Stimulated activated CD4-positive, alpha-beta T cell treated with anti-CD3 and anti-CD28 coated beads, Interleukin-4, amount 100 ng/mL, for 24 hours (primary cell): ENCODE measurements at places on chromosomes 7 and 10.

DNA sequence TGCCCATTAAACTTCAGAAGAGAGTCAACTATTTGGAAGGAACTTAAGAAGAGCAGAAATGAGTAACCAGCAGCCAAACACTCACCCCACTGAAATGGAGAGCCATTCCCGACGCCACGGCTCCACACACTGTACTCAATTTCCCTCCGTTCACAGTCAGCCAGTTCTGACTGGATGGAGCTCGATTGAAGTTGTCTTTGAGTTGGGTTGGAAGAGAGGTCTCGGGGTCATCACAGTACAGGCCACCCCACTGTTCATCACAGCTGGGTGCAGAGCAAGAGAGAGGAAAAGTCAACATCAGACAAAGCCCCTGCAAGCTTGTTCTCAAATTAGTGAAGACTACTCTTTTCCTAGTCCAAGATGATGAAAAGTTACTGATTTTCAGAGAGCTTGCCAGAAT is 75.9 kb upstream of the SLC26A5 start:
- no peak for DNase-seq

DNA sequence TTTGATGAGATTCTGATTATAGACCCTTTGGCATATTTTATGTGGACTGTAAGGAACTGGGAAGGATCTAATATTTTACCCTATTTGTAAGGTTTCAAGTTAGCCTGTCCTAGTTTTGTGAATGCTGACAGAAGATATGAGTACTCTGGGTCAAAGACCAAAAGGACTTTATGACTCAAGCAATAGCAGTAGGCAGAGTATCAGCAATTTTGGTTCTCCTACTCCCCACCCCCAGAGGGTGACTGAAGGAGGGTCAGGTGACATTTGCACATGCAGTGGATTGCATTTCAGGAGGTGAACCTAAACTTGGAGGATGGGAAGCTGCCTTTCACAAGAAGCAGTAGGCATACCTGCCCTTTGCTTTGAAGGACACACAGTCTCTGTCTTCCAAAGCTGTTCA is 84.0 kb upstream of the KLF6 start:
- DNase-seq: peak; percentile 27

- DNase-seq: no peak
These were observed 70.3 kb downstream of the PON1 start for GRCh38 chr7:95253986-95254385.

DNA sequence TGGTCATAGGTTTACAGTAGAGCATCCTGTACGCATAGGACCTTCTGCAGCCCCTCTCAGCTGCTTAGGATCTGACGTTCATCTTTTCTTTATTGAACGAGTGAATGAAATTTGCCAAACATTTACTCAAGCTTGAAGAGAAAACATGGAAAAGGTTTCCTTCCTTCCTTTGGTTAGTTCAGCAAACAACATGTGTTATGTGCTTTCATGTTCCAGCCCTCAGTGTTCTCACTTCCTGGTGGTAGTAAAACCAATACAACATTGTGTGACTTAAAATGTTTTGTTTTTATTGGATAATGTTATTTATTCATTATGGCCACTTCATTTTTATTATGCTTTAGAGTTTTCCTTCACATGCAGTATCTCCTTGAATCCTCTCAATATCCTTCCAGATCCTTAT is 1.4 kb upstream of the CDCA7L start:
- DNase-seq: no peak

- no peak for DNase-seq
These were observed 73.0 kb downstream of the CTBP2 start for GRCh38 chr10:125087191-125087896.

DNA sequence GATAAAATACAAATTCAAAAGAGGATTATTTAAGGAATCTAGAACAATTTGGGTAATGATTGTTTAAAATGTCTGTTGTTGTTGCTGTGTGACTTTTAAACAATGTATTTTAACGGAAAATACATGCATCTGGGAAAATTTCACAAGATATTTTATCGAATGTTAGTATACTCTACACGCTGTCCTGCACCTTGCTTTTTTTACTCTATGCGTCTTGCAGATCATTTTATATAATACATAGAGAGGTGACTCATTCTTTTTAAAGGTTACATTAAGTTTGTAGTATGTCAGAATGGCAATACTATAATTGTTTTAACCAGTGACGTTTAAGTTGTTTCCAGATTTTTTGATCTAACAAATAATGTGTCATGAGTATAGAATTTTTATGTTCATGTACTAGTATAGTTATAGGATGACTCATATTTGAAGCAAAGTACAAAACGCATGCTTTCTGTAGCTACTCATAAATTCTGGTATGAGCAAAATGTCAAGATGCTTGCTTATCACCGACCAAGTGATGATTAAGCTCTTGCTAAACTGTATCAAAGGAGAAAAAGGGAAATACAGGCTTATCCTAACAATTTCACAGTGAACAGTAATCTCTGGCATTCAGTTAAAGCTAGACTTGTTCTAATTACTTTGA is 4.9 kb downstream of the DKK1 start:
- DNase-seq: no peak

DNA sequence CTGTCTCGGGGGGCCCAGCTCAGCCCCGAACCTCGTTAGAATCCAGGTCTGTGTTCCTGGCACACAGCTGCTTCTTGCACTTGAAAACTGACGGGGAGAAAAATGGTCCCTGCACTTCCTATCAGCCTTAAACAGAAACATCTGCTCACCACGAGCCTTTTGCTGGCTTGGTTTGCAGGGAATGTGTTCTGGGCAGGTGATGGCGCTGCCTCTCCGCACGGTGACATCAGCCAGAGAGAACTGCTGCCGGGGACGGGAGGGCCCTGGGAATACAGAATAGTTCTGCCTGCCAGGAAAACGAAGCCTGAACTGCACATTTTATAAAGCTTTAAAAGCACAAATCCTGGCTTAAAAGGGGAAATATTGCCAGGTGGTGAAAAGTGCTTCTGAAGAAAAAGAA is 622.5 kb downstream of the TYW1 start:
- no peak for DNase-seq

DNA sequence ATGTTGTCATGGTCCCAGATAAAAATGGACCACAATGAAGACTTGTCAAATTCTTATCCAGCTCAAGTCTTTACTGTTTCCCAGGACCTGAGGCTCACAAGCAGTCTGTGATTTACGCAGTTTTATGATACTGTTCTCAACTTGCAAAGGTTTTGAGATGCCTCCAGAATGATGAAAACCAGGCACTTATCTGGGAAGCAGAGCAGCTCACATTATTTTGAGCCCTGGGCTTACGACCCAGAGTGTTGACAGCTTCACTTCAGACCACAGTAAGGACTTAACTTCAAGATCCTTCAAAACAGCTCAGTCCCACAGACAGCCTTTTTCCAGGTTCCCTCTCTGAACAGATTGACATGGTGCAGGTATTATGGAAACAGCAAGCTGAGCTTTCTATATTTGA is 236.1 kb downstream of the RNLS start:
- no peak for DNase-seq

- no peak for DNase-seq
These were observed 26.5 kb downstream of the DNAJB12 start for GRCh38 chr10:72328045-72328828.

GRCh38 chr10:68099736-68100135 is 9.6 kb upstream of the MYPN start:
- no peak for DNase-seq

- no peak for DNase-seq
These were observed 38.6 kb upstream of the NPY start for GRCh38 chr7:24245362-24245761.

DNA sequence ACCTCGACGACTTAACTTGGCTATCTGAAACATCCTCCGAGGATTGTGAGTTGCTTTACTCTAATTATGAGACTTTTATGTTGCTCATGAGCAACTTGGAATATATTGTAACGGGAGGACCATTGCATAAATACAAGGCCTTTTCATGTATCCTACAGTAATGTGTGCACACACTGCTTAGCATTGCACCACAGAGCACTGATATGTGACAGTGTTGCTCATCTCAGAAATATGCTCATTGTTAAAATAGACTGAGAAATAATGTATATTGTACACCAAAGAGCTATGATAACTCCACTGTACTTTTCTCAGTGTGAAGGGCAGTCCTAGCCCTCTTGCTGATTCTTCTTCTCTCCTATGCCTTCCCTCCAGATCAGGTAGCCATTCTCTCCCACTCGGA is 102.8 kb upstream of the CDK13 start:
- no peak for DNase-seq

- DNase-seq: no peak
These were observed 601 bp upstream of the AEBP1 start for GRCh38 chr7:44103566-44103922.

DNA sequence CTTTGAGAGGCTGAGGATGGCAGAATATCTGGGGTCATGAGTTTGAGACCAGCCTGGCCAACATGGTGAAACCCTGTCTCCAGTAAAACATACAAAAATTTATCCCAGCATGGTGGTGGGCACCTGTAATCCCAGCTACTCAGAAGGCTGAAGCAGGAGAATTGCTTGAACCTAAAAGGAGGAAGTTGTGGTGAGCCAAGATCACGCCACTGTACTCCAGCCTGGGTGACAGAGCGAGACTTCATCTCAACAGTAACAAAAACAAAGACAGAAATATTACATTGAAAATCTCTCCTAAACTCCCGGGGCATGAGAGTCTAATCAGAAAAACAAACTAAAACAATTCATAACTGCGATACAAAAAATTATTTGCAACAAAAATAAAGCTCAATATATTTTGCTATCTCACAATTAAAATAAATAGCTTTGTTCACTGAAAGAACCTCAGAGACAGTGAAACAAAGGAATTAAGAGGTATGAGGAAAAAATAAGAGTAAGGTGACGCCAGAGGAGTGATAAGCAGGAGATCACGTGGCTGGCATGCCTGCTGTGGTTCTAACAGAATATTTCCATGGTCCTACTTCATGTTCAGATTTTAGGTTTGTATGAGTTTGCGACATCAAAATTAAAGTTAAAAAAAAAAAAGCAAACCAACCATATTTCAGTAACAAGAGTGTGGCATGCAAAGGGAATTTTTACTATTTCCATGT is 527.7 kb upstream of the POM121L12 start:
- DNase-seq: no peak

GRCh38 chr10:71244431-71245419 is 32.4 kb downstream of the UNC5B start:
- no peak for DNase-seq

- no peak for DNase-seq
These were observed 7.1 kb upstream of the SEMA3E start for GRCh38 chr7:83655951-83656556.

GRCh38 chr10:12684784-12685183 is 316.7 kb downstream of the CCDC3 start:
- no peak for DNase-seq

GRCh38 chr10:124064676-124065075 is 28.7 kb downstream of the CHST15 start:
- no peak for DNase-seq

DNA sequence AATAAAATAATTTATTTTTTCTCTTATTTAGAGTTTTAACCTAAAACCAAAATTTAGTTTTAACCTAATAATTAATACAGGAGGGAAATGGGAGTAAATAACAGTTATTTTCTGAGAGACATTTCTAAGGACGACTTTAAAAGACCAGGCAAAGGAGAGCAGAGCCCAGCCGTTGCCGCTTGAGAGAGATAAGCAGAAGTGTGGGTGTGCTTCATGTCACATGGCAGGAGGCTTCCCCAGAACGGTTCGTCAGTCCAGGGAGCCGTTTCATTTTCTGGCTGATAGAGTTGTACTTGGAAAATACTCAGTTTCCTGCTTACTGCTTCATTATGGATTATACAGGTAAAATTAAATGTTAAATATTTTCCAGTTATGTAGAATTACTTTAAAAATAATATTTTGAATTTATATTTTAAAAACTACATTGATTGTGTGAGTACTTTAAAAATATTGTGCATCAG is 61.4 kb downstream of the ST7 start:
- peak; percentile 21 for DNase-seq

DNA sequence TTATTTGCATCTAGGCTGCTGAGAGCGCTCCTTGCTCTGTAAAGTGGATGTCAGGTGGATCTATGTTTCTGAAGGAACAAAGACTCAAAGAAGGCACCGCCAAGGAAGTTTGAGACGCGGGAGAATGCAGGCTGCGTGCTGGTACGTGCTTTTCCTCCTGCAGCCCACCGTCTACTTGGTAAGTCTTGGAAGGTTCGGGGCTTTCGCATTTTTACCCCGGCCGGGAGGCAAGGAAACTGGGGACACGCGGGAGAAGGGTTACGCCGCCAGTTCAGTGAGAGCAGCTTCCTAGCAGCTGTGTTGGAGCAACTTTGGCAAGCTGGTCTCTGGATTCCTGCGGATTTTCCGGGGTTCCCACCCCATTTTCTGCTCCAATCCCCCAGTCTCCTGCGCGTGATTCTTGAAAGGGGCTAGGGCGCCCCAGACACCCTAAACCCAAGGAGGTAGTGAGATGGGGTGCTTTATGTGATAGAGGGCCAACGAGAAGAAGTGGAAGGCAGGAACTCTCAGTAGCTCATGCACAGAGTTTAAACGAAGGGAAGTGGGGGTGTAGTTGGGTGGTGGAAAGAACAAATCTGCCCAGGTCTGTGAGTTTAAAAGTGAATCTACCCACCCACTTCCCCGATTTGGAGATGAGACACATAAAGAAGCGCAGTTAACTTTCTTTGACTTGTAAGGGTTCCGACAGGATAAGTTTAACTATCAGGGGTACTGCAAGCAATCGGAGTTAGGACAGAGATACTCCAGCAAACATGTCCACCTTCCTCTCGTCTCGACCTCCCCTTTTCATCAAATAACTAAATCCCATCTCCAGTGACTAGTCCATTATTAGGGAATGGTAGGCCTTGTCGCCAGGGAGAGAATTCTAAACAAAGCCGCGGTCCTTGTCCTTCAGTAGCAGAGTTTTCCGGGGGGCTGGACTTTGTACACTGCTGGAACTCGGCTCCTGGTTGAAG is 2.5 kb downstream of the NXPH1 start:
- no peak for DNase-seq

DNA sequence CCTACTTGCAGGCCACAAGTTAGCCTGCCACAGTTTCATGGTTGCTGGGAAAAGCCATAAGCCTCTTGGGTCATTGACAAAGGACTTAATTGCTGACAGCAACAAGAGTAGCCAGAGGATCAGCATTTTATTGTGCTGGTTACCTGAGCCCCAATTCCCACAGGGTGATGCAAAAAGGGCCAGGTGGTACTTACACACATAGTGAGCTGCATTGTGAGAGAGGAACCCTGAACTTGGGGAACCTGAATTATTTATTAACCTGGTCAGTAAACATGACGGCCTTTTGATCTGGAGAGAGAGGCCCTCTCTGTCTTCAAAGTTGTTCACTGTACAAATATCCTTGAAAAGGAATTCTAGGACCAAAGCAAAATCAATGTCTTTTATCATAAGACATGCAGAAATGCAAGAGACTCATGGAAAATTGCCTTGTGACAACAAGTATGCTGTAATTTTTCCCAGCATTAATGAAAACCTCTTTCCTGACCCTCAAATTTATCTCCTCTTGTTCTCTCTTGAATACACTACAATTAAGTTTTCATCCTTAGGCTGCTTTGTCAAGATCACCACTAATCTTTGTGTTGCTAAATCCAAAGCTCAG is 102.9 kb upstream of the PHYHIPL start:
- DNase-seq: no peak

DNA sequence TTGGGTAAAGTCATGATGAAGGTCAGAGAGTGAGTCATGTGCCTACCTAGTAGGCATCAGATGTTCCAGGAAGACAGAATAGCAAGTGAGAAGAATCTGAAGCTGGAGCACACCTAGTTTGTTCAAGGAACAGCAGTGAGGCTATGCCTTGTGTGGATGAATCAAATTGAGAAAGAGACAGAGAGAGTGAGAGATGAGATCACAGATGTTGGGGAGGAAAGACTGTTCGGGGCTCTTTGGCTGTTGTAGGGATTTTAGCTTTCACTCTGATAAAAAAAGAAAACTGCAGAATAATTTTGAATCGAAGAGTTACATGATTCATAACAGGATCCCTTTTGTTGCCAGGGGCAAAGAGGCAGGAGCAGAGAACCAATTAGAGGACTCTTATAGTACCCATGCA is 6.3 kb downstream of the LIPF start:
- DNase-seq: peak; percentile 10
